ENCODE measurements at places on chromosomes 5 and 9.
A peak's percentile ranks its signal among the peaks of the same experiment; 100 is the strongest.

DNA sequence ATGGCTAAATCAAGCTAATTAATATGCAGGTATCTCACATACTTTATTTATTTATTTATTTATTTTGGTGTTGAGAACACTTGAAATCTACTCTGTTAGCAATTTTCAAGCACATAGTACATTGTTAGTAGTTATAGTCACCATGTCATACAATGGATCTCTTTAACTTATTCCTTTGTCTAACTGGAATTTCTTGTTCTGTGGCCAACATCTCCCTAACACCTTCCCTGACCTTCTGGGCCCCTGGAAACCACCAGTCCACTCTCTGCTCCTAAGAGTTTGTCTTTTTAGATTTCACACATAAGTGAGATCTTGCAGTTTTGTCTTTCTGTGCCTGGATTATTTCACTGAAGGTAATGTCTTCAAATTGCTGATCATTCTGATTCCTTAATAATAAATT, 229.1 kb downstream of the SEMA5A start:
- no peak for DNase-seq

DNA sequence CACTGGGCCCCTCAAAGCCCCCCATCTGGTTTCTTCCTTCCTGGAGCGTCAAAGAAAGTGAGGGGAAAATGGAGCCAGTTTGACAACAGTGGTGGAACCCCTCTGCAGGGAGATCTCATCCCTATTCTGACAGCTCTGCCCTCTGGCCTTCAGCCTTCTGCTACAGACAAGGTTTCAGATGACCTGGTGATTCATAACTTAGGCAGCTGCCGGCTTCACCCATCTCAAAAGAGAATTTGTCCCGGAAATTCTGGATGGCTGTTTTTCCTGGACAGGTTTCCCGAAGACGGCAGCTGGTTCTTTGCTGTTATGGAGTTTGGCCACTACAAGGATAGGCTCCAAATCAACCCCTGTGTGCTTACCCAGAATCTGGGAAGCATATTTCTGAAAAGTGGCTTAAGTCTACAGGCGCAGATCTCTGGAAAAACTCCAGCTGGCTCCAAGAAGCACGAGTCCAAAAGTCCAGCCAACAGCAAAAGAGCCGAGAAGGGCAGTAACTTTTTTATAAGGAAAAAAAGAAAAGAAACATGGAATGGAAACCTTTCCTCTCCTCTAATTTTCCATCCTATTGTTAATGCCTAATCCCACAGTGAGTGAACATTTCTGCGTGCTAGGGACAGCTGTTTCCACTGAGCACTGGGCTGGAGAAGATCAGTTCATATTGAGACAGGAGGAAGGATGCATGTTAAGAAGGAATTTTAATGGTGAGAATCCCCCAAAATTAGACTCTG, 54.5 kb downstream of the ZNF366 start:
- peak; percentile 17 for DNase-seq

- DNase-seq = peak; percentile 14
Observed at GRCh38 chr5:102649731-102650130, 105.4 kb upstream of the PAM start.

- no peak for DNase-seq
Observed at GRCh38 chr9:2992427-2992826, 148.5 kb upstream of the PUM3 start.

DNA sequence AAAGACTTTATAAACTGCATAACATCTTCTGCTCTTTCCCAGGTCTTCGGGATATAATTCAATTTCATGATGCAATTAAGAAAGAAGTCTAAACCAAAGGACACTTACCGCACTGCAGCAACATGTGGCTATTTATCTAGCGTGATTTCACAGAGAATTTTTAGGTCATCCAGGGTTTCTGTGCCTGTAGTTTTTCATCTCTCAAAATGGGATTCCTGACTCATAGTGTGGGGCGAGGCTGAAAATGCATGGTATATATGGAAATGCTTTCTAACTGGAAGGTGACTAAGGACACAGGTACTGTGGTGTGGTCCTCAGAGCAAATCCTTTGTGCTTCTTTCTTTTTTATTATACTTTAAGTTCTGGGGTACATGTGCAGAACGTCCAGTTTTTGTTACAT, 557.7 kb upstream of the KLF4 start:
- no peak for DNase-seq

GRCh38 chr5:21663082-21663481, 1190.1 kb downstream of the CDH12 start:
- DNase-seq = no peak
